ENCODE measurements at places on chromosomes 13 and 19. TPM values are rescaled to one million over a fixed set of nuclear protein-coding genes. Genes with fewer than 3 reads are reported as not detected.

DNA sequence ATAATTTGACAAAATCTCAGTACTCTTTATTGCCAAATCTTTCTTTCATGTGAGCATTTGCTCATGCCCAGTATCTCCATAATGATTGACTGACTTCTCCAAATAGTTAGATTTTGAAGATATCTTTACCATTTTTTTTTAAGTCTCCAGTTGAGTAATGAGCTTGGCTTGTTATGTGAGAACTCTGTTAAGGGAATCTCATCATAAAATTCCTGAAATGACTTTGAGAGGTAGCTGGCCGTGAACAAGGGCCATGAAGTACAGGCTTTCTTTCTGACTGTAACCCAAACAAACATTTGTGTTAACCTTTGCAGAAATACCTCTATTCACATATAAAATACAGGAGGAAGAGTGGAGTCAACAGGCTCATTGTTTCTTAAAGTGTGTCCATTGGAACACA, 449.7 kb downstream of the IRS2 start:
- DNase-seq: no peak

DNA sequence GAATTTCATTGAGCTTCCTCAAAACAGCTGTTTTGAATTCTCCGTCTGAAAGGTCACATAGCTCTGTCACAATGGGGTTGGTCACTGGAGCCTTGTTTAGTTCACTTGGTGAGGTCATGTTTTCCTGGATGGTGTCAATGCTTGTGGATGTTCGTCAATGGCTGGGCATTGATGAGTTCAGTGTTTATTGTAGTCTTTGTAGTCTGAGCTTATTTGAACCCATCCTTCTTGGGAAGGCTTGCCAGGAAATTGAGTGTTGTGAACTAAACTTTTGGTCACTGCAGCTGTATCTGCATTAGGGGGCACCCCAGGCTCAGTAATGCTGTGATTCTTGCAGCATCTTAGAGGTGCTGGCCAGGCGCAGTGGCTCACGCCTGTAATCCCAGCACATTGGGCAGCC, 22.0 kb downstream of the BLOC1S3 start:
- no peak for DNase-seq

- DNase-seq: no peak
Observed at GRCh38 chr19:40626918-40627317, 25.7 kb downstream of the LTBP4 start.

DNA sequence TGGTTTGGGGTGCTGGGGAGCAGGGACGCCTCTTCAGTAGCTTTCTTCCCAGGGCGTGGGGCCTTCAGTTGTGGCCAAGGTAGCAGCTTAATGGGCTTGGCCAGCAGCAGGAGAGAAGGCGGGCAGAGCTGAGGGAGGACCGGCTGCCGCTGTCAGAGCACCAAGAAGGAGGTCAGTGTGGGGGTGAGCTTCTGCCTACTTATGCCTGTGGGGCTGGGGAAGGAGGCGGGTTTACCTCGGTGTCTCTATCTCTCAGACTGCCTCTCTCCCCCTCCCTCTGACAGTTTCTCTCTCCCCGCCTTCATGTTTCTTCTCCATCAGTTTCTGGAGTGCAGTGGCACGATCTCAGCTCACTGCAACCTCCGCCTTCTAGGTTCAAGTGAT, at the start of gene CAPN12:
CAPN12 (minus strand) TSS at position 177 of the 384 bp plus-strand sequence. CDS start 309 bp downstream, outside the sequence.
- no peak for DNase-seq

- DNase-seq: no peak
Observed at GRCh38 chr19:2970201-2970835, 7.0 kb upstream of the TLE6 start.

GRCh38 chr13:33931397-33932311, 113.7 kb downstream of the RFC3 start:
- no peak for DNase-seq

DNA sequence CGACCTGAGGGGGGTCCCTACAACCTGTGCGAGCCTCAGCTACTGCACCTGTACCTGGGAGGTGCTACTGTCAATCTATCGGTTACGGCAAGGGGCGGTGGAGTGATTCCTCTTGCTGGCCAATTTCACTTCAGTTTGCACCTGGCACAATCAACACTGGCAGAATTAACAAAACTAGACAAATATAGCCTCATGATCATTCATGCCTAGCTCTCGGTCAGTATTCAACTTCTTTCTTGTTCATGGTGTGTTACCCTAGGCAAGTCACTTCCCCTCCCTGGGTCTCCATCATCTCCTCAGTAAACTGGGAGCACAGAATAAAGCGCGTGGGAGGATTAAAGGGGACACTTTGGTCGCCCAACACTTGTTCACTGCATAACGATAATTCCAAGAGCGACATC, 618 bp downstream of the HAUS8 start:
- DNase-seq: no peak

- no peak for DNase-seq
Observed at GRCh38 chr13:34065928-34066327, 248.0 kb downstream of the RFC3 start.

- DNase-seq: no peak
Observed at GRCh38 chr19:54158812-54159351, 639 bp downstream of the LENG1 start.

DNA sequence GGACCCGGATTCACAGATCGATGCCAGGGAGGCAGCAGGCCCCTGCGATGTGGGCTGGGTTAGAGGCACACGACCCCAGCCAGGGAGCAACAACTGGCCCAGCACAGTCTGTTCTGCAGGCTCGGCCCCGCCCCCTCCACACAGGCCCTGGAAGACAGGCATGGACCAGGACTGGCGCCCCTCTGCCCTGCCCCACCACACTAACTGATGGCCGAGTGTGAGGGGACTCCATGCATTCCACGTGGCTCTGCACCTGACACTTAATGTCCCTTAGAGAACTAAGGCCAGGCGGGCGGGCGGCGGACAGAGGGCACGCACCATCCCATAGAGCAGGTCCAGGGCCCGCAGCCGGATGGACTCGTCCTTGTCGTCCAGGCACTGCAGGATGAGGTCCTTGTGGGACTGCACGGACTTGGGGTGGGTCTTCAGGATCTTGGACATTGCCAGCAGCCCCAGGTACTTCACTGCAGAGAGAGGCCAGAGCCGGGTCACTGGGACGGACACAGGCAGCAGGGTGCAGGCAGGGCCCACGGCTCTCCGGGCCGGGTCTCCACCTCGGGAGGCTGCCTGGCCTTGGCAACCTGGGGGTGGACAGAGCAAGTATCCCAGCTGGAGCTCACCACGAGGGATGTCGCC, 24.8 kb downstream of the IZUMO4 start:
- DNase-seq: no peak

GRCh38 chr13:92251671-92252210, 853.3 kb downstream of the GPC5 start:
- no peak for DNase-seq

DNA sequence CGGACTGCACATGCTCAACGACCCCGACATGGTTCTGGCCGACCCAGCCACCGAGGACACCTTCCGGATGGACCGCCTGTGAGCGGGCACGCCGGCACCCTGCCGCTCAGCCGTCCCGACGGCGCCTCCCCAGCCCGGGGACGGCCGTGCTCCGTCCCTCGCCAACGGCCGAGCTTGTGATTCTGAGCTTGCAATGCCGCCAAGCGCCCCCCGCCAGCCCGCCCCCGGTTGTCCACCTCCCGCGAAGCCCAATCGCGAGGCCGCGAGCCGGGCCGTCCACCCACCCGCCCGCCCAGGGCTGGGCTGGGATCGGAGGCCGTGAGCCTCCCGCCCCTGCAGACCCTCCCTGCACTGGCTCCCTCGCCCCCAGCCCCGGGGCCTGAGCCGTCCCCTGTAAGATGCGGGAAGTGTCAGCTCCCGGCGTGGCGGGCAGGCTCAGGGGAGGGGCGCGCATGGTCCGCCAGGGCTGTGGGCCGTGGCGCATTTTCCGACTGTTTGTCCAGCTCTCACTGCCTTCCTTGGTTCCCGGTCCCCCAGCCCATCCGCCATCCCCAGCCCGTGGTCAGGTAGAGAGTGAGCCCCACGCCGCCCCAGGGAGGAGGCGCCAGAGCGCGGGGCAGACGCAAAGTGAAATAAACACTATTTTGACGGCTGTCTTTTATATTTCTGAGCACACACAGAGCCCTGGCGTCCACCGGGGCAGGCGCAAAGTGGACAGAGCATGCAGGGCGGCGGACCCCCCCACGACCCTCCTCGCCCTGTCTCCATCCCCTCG, 13.6 kb downstream of the COMP start:
- DNase-seq: no peak

Gene C19orf33
- total RNA-seq: 76.9 TPM

Gene KLF1
- not detected for total RNA-seq
